ENCODE measurements at places on chromosomes 5 and 9.

GRCh38 chr9:137046088-137046787, at the start of gene NPDC1:
NPDC1 (minus strand) TSS chr9:137046177; CDS start chr9:137045989, 188 bp downstream.
- peak; percentile 62 for DNase-seq

DNA sequence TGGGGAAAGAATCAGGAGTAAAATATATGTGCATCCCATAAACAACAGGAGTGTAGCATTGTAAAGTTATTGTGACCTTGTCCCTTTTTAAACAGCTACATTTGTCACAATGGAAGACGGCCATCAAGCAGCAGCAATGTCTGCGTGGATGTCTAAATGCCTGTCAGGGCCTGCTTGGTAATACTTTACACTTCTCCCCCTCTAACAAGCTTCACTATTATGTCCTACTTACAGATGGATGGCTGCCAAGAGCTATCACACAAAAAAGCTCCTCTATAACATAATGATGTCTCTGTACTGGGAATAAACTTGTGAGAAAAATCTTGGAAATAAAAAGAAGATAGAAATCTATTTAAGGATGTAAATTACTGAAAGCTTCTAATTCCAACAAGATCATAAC, 213.0 kb downstream of the FBXL17 start:
- DNase-seq, result no peak

DNA sequence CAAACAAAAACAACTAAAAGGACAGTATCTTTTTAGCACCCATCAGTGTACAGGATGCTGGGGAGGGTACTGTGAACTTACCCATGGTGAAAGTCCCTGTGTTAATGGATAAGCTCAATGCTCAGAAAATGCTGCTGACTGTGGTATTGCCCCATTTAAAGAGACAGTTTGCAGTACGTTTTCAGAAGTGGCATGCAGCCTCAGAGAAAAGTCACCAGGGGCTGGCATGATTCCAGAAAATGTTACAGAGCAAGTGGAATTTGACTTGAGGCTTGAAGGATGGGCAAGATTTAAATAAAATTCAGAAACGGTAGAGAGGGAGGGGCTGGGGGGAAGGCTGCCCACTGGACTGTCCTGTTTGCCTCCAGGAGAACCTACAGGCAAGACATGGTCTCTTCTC, 7.2 kb downstream of the S1PR3 start:
- no peak for DNase-seq

DNA sequence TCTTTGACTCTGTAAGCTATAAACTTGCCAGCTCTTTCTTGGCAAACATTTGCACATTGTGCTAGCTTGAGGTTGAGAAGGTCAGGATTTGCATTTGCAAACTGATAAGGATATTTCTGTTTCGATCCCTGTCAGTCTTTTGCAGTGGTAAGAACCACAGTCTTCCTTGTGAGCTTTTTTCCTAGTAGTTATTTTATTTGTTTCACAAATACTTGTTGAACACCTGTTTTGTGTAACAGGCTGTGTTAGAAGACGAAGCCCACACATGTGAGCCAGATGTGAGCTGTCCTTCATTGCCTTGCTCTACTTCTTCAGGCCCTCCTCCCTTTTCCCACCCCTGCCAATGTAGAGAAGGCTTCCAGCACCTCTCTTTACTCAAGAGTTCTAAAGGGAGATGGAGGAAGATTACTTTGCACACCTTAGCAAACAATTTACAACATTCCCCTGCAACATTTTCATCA, 327.0 kb upstream of the KLF4 start:
- no peak for DNase-seq

GRCh38 chr9:109730228-109730627, 49.8 kb upstream of the PALM2AKAP2 start:
- no peak for DNase-seq

Measured in stimulated activated CD4-positive, alpha-beta T cell treated with anti-CD3 and anti-CD28 coated beads, TNF-alpha, amount 100 ng/mL, for 4 hours (primary cell).